Myocyte (in vitro differentiated cells): ENCODE measurements at places on chromosomes 7 and 10. TPM values are rescaled to one million over a fixed set of nuclear protein-coding genes. Genes with fewer than 3 reads are reported as not detected.
A peak's percentile ranks its signal among the peaks of the same experiment; 100 is the strongest.

DNA sequence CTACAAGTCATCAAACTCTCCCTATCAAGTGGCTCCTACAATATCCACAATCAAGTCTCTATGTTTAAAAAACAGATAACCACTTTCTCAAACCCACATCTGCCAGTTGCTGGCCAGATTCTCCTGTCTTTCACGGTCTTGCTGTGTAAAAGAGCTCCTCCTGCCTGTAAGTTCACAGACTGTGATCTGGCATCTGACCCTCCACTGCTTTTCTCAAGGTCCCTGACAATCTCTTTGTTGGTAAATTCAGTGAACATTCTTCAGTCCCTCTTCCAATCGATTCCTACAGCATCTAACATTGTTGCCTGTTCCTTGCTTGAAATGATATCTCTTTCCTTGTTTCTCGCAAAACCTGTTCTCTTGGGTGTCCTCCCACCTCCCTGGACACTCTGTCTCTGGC is 18.5 kb upstream of the LMOD2 start:
- peak; percentile 70 for DNase-seq

Gene GPC2
- 60.4 and 65.3 TPM in 2 replicates for total RNA-seq

- DNase-seq = no peak
These were observed 19.9 kb upstream of the HSPB1 start for GRCh38 chr7:76282344-76283253.

GRCh38 chr10:19845503-19846368 is 29.5 kb downstream of the PLXDC2 start:
- DNase-seq = no peak

Gene SFRP4
- total RNA-seq = 5.9 and 7.5 TPM in 2 replicates

Gene CXCL12
- total RNA-seq = 8.1 and 9.1 TPM in 2 replicates

DNA sequence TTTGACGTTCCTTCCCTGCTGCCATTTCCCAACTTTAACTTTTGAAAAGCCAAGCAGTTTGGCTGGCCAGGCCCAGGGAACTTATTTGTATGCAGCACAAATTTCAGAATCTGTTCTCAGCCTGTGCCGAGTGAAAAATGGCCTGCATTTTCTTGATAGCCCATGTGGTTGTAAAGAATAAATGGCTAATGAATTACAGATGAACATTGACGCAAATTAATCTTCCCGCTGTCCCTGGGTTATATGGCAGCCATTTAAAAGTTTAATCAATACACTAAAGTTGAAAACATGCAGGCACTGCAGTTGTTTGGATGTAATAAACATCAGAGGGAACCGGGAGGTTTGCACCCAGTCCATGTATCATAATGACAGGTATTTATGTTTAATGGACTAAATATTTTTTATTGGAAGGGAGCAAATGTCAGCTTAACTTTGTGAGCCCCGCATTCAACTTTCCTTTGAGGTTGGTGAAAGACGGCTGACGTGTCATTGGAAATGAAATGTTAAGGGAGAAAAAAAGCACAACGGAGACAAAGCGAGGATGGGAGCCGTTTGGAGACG is 1092.4 kb downstream of the LRMDA start:
- no peak for DNase-seq

- no peak for DNase-seq
These were observed 64.0 kb downstream of the CCDC3 start for GRCh38 chr10:12937527-12937926.

Gene PVRIG
- total RNA-seq = not detected in 2 replicates

Gene SPDYE6
- not detected in 2 replicates for total RNA-seq

- no peak for DNase-seq
These were observed 153.6 kb downstream of the TMEM178B start for GRCh38 chr7:141227454-141227853.

Gene LRRTM3
- total RNA-seq = 0.05 and 0.08 TPM in 2 replicates

DNA sequence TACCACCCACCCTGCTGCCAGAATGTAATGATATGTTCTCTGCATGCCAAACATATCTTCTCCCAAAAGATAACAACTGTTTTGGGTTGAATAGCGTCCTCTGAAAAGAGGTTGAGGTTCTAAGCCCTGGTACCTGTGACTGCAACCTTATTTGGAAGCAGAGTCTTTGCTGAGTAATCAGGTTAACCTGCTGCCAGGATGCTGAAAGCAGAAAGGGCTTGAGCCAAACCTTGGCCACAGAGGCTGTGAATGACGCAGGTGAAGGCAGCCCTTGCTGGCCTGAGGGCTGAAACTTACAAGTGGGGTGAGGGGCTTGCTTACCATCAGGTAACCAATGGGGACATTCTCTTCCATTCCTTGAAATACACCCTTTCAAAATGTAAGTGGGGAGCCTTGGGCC is 151.8 kb upstream of the RHEB start:
- DNase-seq = no peak
